ENCODE measurements at places on chromosomes 5 and 9. TPM values are rescaled to one million over a fixed set of nuclear protein-coding genes. Genes with fewer than 3 reads are reported as not detected.

- no peak for DNase-seq
Observed at GRCh38 chr9:130938652-130939404, at the start of gene FIBCD1. FIBCD1 (minus strand) TSS chr9:130939247; CDS start chr9:130938607, 640 bp downstream.

- no peak for DNase-seq
Observed at GRCh38 chr9:126549246-126550006, 64.3 kb upstream of the LMX1B start.

- DNase-seq: no peak
Observed at GRCh38 chr9:75451505-75451904, 363.2 kb downstream of the OSTF1 start.

GRCh38 chr9:96171728-96172127, 130.2 kb downstream of the HSD17B3 start:
- no peak for DNase-seq

GRCh38 chr9:136786451-136786850, 4.7 kb upstream of the TMEM141 start:
- DNase-seq: no peak

GRCh38 chr9:113528088-113528487, 64.6 kb downstream of the RGS3 start:
- DNase-seq: no peak

GRCh38 chr5:172420235-172420939, 33.9 kb downstream of the SH3PXD2B start:
- no peak for DNase-seq

DNA sequence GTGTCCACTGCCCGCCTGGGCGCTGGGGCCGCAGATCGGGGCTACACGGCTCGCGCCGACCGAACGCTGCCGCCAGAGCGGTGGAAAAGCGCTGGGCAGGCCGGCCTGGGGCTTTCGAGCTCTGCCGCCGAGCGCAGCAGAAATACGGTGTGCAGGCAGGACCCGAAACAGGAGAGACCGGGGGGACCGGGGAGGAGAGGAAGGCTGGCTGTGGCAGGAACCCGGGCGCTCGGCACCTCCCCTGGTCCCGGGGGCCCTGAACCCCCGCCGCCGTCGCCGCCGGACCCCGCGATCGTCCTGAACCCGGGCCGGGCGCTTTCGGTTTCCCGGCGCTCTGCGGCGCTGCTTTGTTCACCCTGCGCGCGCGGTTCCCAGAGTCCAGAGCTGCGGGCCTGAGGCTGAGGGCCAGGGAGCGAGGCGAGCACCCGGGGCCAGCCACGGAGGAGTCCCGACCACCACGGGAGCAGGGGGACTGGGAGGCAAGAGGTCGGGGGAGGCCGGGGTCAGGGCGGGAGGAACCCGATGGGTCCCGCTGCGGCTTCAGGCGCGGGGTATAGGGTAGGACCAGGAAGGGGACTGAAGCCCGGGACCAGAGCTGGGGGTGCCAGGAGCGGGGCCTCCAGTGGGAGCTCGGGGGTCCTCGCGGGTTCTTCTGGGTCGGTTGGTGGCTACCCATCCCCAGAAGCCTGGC, 12.0 kb downstream of the IRX2 start:
- no peak for DNase-seq

DNA sequence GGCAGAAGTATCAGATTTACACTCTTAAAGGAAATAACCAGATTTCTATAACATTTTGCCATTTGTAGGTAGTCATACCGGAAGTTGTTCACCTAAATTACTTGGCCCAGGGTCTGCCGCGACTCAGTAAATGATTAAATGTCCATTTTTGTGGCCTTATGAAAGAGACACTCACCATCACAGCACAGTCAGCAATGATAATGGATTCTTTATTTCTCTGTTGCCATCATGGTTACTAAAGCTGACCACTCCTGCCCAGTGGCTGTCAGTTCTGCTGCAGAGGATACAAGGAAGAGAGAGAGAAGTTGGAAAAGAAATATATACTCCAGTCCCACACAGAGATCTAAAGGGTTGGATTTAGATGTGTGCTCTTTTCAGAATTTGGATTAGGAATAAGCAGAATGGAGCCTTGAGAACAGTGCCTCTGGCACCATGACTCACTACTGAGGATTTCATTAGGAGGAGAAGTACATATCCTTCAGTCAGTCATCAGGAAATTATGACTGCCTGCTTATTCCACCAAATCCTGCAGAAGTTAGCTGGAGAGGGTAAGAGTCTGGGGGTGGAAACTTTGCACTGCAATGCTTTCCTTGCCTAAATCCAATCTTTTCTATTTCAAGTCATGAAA, 72.8 kb upstream of the EFNA5 start:
- no peak for DNase-seq

DNA sequence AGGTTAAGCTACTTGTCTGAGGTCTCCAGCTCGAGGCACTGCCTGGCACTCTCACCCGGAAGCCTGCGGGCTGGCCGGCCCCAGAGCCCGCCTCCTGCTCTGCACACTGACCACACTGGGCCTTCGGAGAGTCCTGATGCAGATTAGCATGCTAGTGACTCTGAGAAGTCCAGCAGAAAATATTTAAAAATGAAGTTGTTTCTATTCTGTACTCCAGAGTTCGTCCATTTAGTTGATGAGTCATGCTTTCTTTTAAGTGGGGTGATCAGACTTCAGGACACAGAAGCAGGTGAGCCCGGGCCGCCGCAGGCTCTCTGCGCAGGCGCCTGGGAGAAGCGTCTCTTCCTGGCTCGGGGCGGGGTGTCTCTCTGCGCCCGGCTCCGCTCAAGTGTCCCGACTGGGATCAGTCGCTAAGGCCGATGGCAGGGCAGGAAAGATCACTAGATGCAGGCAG, 32.5 kb downstream of the FAM240B start:
- no peak for DNase-seq

GRCh38 chr5:132751444-132751843, 4.2 kb downstream of the CCNI2 start:
- no peak for DNase-seq

DNA sequence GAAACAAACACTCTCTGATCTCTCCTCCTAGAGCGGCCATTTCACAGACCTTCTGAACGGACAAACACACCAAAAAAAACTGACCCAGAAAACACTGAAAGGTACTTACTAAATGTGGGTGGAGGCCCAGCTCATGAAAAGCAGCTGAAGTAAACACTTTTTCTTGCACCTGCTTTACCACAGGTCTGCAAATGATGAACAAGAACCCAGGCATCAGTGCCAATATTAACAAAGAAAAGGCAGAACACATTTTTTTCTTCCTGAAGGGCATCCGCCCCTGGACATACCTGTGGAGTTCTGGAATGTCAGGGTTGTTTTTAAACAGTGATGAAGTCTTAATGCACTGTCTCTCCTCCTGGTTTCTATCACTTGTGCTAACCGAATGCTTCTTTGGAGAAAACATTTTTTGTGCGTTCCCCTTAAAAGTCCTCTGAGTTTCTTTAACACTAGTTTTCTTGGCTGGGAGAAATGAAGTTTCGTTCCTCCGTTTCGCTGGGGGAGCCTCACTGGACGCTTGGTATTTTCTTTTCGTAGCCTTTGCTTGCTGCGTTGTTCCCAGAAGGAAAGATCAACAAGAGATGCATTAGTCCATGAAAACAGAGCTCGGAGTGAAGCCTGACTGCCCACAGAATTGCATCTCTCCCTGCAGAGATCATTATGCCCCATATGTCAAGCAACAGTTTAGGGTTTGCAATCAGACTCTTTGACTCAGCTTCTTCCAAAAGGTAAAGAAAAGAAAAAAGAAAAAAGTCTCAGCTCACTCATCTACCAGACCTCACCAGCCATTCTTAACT, 7.4 kb downstream of the DDX31 start:
- no peak for DNase-seq

DNA sequence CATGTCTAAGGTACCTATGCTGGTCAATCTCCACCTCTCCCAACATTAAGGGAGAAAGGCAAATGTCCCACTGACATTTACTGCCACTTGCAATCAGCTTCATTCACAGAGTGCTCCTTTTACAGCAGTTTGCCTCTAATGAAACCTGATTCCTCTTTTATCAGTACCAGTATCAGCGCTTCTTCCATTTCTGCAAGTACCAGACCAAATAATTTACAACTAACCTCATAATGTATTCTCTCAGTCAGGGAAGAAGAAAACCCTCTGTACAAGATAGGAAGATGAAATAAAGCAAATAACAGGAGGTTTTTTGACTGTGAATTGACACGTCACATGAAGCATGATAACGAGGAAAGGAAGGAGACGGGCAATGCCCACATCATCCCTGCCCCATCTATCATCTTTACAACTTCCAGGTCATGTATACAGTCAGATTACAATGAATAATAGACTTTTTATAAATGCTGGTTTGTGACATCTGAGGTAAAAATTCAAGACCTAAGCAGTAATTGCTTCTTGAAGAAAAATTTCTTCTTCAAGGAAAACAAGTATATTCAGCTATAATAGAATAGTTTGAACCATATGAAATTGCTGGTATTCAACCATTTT, 21.9 kb downstream of the ABITRAM start:
- DNase-seq: no peak

GRCh38 chr5:134432174-134432573, 20.5 kb upstream of the CDKN2AIPNL start:
- DNase-seq: no peak

DNA sequence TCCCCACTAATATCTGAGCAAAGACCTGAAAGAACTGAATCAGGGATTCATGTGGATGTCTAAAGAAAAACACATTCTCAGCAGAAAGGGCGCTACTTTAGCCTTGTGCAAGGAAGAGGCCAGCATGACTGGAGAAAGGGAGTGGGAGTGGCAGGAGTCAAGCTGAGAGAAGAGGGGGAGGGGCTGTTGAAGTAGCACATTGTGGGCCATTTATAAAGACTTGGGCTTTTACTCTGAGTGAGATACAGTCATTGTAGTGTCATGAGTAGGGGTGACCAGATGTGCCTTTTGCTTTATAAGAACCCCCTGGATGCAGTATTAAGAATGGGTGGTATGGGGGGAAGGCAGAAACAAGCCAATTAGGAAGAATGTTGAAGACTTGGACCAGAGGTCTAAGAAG, 452.8 kb downstream of the ENC1 start:
- DNase-seq: no peak

DNA sequence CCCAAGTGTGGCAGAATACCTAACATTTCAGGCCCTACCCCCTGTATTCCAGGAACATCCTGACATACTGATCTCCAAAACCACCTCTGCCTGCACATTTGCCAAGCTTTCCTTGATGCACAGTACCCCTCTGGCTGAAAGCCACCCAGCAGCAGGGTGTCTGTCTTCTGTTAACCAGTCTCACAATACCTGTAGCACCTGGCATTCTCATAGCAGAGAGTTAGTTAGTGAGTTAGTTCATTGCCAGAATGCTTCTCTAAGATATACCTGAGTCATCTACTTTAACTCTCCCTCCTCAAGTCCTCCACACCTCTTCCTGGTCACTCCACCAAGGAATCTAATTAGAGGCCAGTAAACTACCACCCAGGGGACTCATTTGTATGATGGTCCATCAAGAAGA, 46.1 kb upstream of the IL7R start:
- no peak for DNase-seq

GRCh38 chr9:80866121-80866520, 823.2 kb downstream of the TLE1 start:
- no peak for DNase-seq

DNA sequence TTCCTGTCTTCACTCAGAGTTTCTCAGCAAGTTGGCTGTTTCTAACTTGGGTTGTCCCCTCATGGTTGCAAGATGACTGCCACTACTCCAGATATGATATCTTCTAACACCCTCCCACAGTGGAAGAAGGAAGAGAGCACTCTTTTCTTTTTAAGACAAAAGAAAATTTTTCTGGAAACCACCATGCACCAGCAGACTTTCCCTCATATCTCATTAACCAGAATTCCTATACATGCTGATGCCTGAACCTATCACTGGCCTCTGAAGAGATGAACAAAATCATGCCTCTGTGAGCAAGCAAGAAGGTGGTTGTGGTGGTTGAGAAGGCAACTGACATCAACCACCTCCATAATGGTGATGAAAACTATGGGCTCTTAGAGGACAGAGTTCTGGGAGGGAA, 56.8 kb downstream of the FEM1C start:
- no peak for DNase-seq

DNA sequence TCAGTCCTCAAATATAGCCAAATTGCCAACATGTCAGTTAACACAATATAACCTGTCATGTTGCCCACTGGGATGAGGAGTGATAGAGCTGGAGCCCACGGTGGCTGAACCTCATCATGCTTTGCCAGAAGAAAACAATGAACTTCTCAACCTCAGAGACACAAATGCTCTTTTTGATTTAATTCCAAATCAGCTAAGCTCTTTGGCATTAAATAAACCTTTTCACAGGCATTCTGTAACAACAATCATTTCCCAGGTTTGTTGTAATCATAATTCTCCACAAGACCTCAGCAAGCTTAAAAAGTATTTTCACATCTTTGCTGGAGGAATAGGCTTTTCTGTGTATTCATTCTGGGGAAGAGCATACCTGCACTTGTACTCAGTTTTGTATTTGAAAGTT, 830.9 kb downstream of the MAT2B start:
- no peak for DNase-seq

GRCh38 chr5:139650031-139650688, 2.0 kb downstream of the CXXC5 start:
- no peak for DNase-seq

DNA sequence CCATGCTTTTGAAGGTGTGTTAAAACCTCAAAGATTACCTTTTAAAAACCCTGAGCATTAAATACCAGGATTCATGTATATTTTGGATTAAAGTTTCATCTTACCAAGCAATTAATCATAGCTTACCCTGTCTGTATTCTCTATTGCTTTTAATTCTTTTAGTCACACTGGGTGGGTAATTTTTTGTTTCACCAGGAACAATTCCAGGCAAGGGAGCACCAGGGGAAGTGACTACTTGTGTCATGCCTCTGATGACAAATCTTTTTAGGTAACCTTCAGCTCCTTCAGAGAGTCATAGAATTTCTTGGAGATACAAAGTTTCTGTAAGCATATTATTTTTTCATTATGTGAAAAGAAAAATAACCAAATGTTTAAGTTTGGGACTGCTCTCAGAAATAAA, 33.4 kb upstream of the ANXA1 start:
- no peak for DNase-seq

Gene OTP
- total RNA-seq: not detected

Gene NTRK2
- total RNA-seq: 14.4 TPM

Gene FBP1
- 14.5 TPM for total RNA-seq

Gene SLC45A2
- not detected for total RNA-seq

Gene GARIN3
- total RNA-seq: not detected

Gene PCDHB10
- total RNA-seq: 1.4 TPM

Gene PCDHB13
- 2.8 TPM for total RNA-seq

Gene PLK2
- total RNA-seq: 23.7 TPM

Gene ADAMTSL1
- 3.4 TPM for total RNA-seq

Gene MEIKIN
- total RNA-seq: 1.0 TPM

Gene TOMM5
- total RNA-seq: 82.7 TPM

Gene NUTM2F
- not detected for total RNA-seq

Gene MGAT4B
- 87.6 TPM for total RNA-seq

Gene MCIDAS
- not detected for total RNA-seq
